ENCODE measurements at places on chromosomes 1 and 21. TPM values are rescaled to one million over a fixed set of nuclear protein-coding genes. Genes with fewer than 3 reads are reported as not detected.

VASH2 gene
- 3.7 TPM for total RNA-seq

GRCh38 chr1:229253151-229253974 is 17.5 kb upstream of the RAB4A start:
- no peak for DNase-seq

DNA sequence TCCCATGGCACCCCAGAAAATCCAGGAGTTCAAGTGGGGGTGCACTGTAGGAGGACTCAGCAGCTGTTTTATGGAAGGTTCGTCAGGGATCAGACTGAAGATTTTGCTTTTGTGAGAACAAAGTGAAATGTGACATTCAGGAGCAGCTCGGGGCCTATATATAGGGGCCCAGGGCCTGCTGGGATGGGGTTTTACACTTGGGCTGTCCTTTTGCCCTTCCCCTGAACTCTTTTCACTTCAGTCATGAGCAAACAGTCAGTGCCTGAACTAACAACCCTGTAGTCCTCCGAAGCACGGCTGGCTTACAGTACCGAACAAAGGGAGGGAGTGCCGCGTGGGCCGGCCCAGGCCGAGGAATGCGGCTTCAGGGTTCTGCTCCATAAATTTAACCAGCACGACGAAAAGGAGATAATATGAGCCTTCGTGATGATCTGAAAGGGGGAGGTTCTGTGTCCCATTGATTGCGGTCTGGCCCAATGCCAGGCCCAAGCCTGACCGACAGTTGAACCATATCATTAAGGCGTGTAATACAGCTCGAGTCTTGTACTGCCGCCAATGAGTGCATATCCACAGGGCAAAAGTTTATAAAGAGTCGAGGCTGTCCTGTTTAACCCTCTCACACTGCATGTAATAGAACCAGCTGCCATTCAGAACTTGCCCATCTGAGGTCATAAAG is 139.9 kb downstream of the DHRS3 start:
- DNase-seq, result peak; percentile 81

GRCh38 chr21:32554832-32555638 is 30.3 kb downstream of the TCP10L start:
- no peak for DNase-seq

IFNLR1 gene
- 4.0 TPM for total RNA-seq

KIF21B gene
- total RNA-seq, result 0.94 TPM

NBPF6 gene
- total RNA-seq, result not detected

- no peak for DNase-seq
Measured at GRCh38 chr1:162985816-162986435, 83.2 kb upstream of the RGS4 start.

DNA sequence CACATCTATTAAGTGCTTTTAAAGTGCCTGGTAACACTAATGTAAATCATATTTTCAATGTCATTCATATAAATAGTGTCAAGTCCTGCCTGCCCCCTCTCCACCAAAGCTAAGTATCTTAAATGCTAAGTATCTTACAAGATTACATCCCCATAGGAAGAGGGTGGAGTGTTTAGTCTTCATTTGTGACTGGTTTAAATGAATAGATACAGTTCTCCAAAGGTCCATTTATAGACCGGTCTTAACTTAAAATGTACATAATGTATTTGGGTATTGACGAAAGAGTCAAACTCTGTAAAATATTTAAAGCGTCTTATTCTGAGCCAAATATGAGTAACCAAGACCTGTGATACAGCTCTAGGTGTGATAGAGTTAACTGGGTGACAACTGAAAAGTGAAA is 60.2 kb downstream of the POU2F1 start:
- no peak for DNase-seq

GRCh38 chr1:18949686-18950400 is 6.6 kb downstream of the IFFO2 start:
- no peak for DNase-seq

DNA sequence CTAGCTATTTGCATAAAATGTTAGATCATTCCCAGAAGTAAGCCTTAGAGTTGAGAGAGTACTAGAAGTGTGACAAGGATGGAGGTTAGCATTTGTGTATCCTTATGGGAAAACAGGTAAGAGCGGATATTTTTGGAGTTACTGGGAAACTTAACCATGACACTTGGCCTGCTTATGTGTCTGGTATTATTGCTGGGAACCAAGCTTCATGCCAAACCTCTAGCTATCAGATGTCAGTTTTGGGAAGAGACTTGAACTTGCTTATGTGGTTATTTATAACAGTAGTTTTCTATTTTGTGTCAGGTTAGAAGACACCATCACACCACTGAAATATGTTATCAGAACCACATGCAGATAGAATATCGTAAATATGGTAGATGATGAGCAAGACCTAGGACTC is 230.3 kb upstream of the SGIP1 start:
- no peak for DNase-seq

- DNase-seq, result no peak
Measured at GRCh38 chr1:235712812-235713211, 63.2 kb upstream of the GNG4 start.
